ENCODE measurements at places on chromosomes 3 and 15.

- DNase-seq: no peak
Measured at GRCh38 chr15:34986771-34987480, 1.2 kb downstream of the ZNF770 start.

DNA sequence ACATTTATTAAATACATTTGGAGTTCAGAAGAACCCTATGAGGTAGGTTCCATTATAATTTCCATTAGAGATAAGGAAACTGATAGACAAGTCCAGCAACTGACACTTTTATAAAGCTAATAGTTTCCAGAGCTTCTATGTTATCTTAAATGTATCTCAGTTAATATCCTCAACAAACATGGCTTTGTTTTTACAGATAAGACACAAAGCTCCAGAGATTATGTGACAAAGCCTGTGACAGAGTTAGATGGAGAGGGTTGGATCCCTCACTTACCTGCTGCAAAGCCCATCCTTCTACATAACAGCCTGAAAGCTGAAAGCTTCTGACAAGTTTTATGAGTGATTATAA is 473 bp upstream of the COMMD2 start:
- DNase-seq: no peak

- DNase-seq: peak; percentile 61
Measured at GRCh38 chr15:70504299-70504951, 258.9 kb downstream of the UACA start.

DNA sequence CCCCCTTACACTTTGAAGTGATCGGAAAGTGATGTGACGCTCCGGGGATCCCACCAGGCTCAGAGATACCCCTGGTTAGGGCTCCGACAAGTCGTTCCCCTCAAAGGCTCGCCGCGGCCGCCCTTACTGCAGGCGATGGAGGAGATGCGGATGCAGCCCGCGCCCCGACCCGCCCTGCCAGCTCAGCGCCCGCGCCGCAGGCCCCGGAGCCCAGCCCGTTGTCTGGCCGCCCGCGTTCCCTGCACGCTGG is 228 bp downstream of the GLT8D1 start:
- no peak for DNase-seq

DNA sequence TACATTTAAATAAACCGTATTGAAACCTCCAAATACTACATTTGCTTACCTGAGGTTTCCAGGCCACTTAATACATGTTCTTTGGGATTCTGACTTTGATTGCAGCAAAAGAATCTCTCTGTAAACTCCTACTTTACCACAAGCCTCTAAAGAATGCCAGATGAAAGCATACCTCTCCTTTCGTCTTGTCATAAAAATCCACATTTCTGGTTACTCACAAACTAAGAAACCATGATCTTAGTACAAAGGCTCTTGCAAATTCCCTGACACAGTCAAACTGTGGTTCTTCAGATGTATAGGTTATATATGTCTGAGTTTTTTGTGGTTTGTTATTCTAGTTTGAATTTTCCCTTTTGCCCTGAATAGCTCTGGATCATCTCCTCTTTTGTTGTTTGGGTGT is 188.4 kb downstream of the RAP2B start:
- DNase-seq: peak; percentile 90

- DNase-seq: no peak
Measured at GRCh38 chr15:84937144-84937543, 44.5 kb upstream of the PDE8A start.

DNA sequence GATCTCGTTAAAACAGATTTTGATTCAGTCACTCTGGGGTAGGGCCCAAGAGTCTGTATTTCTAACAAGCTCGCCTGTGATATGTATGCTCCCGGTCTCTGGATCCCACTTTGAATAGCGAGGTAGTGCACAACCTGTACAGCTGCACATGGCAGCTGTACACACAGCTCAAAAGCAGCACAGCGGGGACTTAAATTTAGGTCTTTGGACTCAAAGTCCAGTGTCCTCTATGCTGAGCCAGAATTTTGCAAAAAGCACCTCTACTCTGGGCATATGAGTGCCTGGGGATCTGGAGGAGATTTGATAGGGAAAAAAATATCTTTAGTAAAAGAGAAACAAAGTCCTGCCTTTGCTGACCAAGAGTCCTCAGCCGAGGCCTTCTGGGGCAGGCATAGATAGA is 83.1 kb downstream of the HMG20A start:
- no peak for DNase-seq

GRCh38 chr3:57227930-57228751 is 612 bp downstream of the APPL1 start:
- peak; percentile 61 for DNase-seq

GRCh38 chr15:23690450-23690852 is 3.3 kb upstream of the NDN start:
- peak; percentile 84 for DNase-seq

GRCh38 chr3:175857666-175858270 is 998.6 kb downstream of the NAALADL2 start:
- DNase-seq: no peak

DNA sequence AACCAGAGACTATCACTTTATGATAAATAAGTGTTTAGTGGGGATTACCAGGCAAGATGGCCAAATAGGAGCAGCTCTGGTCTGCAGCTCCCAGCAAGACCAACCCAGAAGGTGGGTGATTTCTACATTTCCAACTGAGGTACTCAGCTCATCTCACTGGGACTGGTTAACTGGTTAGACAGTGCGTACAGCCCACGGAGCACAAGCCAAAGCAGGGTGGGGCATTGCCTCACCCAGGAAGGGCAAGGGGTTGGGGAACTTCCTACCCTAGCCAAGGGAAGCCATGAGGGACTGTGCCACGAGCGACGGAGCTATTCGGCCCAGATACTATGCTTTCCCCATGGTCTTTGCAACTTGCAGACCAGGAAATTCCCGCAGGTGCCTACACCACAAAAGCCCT is 171.0 kb downstream of the CTNNB1 start:
- no peak for DNase-seq

DNA sequence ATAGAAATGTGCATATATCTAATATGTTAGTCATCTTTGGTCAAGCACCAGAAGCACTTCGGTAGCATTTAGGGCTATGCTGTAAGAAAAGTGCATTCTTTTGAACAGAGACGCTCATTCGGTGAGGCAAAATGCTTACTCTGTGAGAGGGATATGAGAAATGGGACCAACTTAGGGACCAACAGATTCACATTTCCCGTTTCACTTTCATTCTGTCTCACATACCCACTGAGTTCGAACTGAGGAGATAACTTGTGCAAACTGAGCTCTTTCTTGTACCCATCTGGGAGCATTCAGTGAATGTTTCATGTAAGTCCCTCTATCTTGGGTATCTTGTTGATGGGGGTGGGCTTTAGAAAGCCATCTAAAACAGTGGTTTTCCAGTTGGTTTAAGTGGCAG is 135.3 kb downstream of the FEZF2 start:
- no peak for DNase-seq

DNA sequence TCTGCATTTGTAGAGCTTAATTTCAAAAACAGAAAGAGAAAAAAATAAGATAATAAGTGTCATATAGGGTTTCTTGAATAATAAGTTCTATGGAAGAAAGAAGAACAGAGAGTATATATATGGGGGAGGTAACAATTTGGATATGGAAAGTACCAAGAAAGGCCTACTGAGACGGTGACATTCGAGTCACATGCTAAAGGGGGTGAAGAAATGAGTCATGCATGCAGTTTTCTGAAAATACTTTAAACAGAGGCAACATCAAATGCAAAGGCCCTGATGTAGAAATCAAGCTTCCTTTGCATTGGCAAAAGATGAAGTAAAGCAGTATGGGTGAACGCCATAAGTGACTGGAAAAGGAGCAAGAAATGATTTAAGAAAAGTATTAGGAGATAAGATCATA is 371.6 kb upstream of the ZNF385D start:
- DNase-seq: no peak

- DNase-seq: peak; percentile 42
Measured at GRCh38 chr3:43326891-43327581, 40.7 kb downstream of the SNRK start.

- no peak for DNase-seq
Measured at GRCh38 chr15:67805008-67805665, 20.2 kb upstream of the SKOR1 start.

GRCh38 chr3:111923095-111923771 is 55.6 kb upstream of the ABHD10 start:
- DNase-seq: no peak

GRCh38 chr3:46860017-46860809 is 3.0 kb downstream of the MYL3 start:
- DNase-seq: no peak

- peak; percentile 23 for DNase-seq
Measured at GRCh38 chr3:141699897-141700296, 38.2 kb upstream of the RNF7 start.

GRCh38 chr3:16240229-16241023 is 24.3 kb downstream of the DPH3 start:
- peak; percentile 86 for DNase-seq

DNA sequence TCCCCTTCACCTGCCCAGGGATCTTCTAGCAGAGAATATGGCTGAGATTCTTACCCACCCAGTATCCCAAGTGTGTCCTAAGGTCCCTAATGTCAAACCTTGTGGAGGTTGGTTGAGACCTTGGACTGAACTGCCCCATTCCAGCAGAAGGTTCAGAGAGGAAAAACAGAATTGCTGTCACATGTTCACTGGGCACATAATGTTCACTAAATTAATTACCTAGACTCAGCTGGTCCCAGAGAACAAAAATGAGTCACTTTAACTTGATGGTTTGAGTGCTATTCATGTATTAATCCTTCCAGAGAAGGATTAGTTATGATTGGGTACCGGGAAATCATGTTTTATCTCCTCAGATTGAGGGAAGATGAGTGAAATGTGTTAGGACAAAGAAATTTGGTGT is 171.3 kb upstream of the GADL1 start:
- DNase-seq: no peak

GRCh38 chr15:60479361-60480110 is 594 bp upstream of the ICE2 start:
- DNase-seq: no peak

DNA sequence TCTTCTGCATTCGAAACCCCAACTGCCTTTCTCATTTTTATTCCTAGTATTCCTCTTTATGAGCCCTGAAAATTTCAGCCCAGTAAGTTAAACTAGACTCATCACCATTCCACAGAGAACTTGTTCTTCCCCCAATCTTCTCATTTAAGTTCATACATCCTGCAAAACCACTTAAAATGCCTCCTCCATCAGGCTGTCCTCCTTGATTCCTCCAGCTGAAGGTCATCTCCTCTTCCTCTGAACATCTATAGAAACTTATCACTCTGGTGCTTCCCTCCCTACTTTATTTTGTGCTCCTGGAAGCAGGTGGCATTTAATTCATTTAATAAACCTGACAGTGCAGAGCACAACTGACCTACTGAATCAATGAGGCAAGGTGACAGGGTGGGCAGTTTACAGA is 38.3 kb downstream of the VGLL4 start:
- DNase-seq: no peak

DNA sequence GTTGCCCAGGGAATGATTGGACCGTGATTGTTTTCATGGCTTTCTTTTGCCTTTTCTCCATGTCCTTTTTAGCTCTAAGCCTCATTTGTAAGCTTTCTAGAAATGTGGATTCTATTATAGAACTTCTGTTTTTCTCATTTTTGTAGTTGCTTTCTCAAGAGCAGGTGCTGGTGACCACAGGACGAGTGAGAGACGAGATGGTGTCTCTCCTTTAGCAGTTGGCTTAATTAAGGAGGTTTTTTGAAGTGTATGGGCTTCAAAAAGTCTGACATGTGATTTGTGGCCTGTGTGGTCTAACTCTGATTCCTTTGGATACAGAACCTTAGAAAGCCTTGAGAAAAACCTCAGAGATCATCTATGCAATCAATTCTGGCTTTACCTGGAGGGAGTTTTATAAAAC is 292.8 kb downstream of the LPP start:
- DNase-seq: no peak

DNA sequence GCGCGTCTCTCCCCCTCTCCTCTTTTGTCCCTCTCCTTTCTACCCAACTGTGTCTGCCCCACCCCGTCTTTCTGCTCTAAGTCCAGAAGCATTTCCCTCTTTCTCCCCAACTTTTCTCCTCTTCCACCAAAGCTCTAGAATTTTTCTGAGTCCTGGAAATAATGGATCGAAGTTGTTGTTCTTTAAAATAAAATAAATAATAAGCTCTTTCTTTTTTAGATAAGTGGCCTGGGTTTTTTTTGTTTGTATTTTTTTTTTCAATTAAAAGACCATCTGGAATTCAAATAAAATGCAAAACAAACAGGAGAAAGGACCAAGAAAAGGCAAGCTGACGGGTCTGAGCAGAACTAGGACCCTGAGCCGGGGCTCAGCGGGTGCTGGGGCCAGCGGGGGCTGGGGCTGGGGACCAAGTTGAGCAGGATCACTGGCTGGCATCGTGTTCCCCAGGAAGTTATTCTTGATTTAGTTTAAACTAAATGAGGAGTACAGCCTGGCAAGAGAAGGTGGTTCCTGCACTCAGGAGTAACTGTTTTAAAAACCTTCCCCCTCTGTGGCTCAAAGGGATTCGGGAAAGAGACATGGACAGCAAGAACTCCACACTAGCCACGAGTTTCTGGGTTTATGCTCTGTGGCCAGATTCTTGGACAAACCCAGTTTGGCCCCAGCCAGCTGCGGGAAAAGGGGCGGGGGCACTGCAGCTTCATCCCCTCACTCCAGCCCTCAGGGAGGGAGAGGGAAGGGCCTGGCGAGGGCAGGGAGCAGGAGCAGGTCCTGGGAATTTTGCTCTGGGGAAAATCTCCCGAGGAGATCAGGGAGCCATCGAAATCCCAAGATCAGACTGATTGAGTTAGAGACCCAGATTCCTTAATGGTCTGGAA is 8.4 kb downstream of the GATA2 start:
- no peak for DNase-seq

All from iris pigment epithelial cell (primary cell).